IMR-90 (cell line): ENCODE measurements at places on chromosomes 1 and 21.
A peak's percentile ranks its signal among the peaks of the same experiment; 100 is the strongest.

DNA sequence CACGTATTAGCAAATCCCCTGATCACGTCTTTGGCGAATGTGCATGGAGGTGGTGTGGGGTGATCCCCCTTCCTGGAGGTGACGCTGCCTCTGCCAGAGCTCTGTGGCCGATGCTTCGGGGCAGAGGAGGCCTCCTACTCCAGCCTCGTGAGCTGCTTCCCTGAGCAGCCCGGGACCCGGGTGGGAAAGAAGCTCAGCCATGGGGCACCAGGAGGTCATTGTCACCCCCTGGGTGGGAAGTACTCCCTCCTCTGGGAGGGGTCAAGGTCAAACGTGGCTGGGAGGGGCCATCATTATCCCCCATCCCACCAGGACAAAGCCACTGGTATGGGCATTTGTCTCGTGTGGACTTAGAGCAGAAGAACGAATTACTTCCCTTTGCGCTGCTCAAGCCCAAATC is 40.7 kb downstream of the KCNAB2 start:
- peaks cover 28% of the 10 kb centered on the region for H3K27me3 ChIP-seq
- DNase-seq = no peak
- no peak overlapping the region for H3K27ac ChIP-seq
- no peaks in the 10 kb centered on the region for H3K36me3 ChIP-seq
- no peaks in the 10 kb centered on the region for H3K4me1 ChIP-seq

DNA sequence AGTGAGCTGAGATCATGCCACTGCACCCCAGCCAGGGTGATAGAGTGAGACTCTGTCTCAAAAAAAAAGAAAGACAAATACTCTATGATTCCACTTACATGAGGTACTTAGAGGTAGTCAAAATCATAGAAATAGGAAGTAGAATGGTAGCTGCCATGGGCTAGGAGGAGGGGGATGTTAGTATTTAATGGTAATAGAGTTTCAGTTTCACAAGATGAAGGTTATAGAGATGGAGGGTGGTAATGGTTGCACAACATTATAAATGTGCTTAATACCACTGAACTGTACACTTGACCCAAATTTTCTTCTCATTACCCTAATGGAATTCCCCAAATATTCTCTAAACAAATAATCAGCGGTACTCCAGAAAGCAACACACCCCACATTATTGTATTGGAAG is 12.8 kb downstream of the EIF2B3 start:
- H3K4me1 ChIP-seq = no peaks in the 10 kb centered on the region
- no peaks in the 10 kb centered on the region for H3K27me3 ChIP-seq
- DNase-seq = no peak
- H3K27ac ChIP-seq = no peak overlapping the region
- H3K36me3 ChIP-seq = peaks cover 19% of the 10 kb centered on the region
- no peak overlapping the region for H3K4me3 ChIP-seq

GRCh38 chr1:32918179-32918578 is 17.0 kb upstream of the TMEM54 start:
- H3K4me1 ChIP-seq = 0 out of 2 replicates have a peak, but pooled peaks cover 1% of the 10 kb centered on the region
- no peak for DNase-seq
- H3K27me3 ChIP-seq = no peaks in the 10 kb centered on the region
- H3K4me3 ChIP-seq = no peak overlapping the region
- H3K27ac ChIP-seq = no peak overlapping the region

- H3K27ac ChIP-seq = no peak overlapping the region
- no peaks in the 10 kb centered on the region for H3K27me3 ChIP-seq
- H3K4me1 ChIP-seq = no peaks in the 10 kb centered on the region
Measured at GRCh38 chr1:63042278-63042677, 258.3 kb downstream of the ATG4C start.

- no peaks in the 10 kb centered on the region; the same call in 1 of the 2 replicates for H3K36me3 ChIP-seq
- H3K27ac ChIP-seq = peak overlapping the region; percentile 96; the same call in 1 of the 2 replicates
- H3K4me1 ChIP-seq = peaks cover 13% of the 10 kb centered on the region
- peak; percentile 16 for DNase-seq
Measured at GRCh38 chr1:159008744-159009188, 941 bp upstream of the IFI16 start.

GRCh38 chr1:167200749-167201148 is 19.9 kb upstream of the POU2F1 start:
- H3K36me3 ChIP-seq = no peaks in the 10 kb centered on the region
- no peak overlapping the region for H3K27ac ChIP-seq
- DNase-seq = no peak
- no peaks in the 10 kb centered on the region for H3K27me3 ChIP-seq
- H3K4me1 ChIP-seq = no peaks in the 10 kb centered on the region

DNA sequence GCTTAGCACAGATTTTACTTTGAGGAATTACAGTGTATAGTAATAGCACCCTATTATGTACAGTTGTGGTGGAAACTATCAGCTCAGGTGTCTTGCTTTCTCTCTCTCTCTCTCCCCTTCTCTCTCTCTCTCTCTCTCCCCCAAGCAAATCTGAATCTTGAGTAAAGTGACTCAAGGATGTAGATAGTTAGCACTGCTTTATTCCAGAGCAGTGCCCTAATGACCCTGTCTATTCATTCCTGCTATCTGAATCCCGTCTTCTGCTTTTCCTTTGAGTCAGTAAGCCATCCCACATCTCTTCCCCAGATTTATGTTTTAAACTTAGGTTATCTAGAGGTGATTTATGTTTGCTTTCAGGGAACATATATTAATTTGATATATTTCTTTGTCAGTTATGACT is 5.2 kb upstream of the HPCAL4 start:
- no peak for DNase-seq
- H3K4me1 ChIP-seq = peaks cover 2% of the 10 kb centered on the region; the same call in 1 of the 2 replicates
- H3K36me3 ChIP-seq = no peaks in the 10 kb centered on the region
- H3K27ac ChIP-seq = no peak overlapping the region
- no peak overlapping the region for H3K4me3 ChIP-seq
- peaks cover 80% of the 10 kb centered on the region for H3K27me3 ChIP-seq

DNA sequence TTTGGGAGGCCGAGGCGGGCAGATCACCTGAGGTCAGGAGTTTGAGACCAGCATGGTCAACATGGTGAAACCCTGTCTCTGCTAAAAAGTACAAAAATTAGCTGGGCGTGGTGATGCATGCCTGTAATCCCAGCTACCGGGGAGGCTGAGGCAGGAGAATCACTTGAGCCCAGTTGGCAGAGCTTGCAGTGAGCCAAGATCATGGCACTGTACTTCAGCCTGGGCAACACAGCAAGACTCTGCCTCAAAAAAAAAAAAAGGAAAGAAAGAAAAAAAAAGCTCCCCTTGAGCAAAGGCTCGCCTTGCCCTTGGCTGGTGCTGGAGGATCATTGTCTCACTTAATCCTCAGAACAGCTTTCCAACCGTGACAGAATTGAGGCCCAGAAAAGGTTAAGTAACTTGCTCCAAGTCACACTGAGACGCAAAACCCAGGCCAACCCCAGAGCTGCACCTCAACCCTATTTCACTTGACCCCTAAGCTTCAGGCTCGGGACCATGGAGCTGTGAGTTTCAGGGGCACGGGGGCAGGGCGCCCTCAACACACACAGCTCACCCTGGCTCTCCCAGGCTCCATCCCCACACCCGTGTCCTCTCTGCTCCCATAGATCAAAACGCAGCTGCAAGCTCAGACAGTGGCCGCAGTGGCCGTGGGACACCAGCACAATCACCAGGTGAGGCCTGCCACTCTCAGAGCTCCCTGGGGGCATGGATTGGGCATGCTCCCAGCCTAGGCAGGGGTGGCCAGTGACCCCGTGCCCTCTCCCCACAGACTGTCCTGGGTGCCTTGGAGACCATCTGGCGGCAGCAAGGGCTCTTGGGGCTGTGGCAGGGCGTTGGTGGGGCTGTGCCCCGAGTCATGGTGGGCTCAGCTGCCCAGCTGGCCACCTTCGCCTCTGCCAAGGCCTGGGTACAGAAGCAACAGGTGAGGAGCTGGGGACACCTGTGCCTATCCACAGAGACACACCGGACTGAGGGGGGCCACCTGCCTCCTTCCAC is 1.6 kb downstream of the SLC25A34 start:
- H3K27me3 ChIP-seq = no peaks in the 10 kb centered on the region
- H3K27ac ChIP-seq = no peak overlapping the region
- no peaks in the 10 kb centered on the region for H3K4me1 ChIP-seq

DNA sequence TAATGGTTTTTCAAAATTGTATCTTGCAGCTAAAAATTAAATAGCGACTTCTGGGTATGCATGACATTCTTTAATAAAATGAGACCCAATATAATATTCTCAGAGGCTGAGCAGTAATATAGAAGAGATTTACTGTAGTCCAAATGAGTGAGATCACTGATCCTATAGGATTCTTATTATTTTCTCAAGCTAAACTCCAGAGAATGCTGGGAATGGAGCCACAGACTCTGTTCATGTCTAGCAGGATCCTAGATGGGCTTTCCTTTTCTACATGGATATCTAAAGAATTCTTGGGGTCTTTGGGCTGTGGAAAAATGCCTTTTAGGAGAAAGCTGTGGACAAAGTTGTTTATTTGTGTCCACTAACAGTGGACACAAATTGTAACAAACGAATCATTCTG is 150.7 kb upstream of the ZNF644 start:
- H3K27me3 ChIP-seq = no peaks in the 10 kb centered on the region; the same call in 1 of the 2 replicates
- no peaks in the 10 kb centered on the region for H3K4me1 ChIP-seq
- H3K36me3 ChIP-seq = no peaks in the 10 kb centered on the region
- no peak overlapping the region for H3K27ac ChIP-seq
- H3K4me3 ChIP-seq = no peak overlapping the region
- DNase-seq = no peak

DNA sequence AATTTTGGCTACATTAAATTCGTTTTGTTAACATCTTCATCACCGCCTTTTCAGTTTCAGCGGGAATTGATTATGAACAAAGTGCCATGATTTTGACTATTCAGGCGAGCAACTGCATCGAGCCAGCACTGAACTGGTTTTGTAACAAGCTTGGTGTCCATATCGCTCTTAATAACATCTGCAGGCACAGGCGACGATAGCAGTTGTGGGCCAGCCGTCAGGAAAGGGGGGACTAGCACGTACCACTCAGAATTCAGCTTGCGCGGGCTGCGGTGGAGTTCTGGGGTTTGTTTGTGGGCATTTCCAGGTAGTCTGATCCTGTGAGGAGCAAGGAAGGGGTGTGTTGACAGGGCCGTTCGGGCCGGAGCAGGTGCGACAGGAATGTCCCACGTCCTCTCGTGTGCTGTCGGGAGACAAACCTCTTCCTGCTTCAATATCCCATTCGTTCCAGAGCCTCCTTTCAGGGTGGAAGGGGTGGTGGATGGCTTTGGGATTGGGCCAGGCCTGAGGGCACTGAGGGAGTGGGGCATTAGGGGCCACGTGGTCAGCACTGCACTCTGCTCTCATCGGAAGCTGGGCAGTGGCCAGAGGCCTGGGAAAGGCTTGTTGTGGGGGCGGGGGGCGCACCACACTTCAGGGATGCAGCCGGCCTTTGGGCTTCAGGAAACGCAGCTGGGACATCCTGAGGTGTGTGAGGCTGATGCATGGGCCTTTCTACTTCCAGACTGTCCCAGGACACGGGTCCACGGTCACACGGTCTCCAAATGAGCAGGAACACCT is 39.1 kb downstream of the SKI start:
- H3K36me3 ChIP-seq = no peaks in the 10 kb centered on the region
- H3K27me3 ChIP-seq = no peaks in the 10 kb centered on the region
- peaks cover 24% of the 10 kb centered on the region for H3K4me1 ChIP-seq
- no peak for DNase-seq
- H3K27ac ChIP-seq = no peak overlapping the region

- H3K27me3 ChIP-seq = no peaks in the 10 kb centered on the region
- H3K4me1 ChIP-seq = peaks cover 2% of the 10 kb centered on the region; the same call in 1 of the 2 replicates
- no peaks in the 10 kb centered on the region for H3K36me3 ChIP-seq
- H3K4me3 ChIP-seq = no peak overlapping the region
- DNase-seq = peak; percentile 21
- no peak overlapping the region for H3K27ac ChIP-seq
Measured at GRCh38 chr1:200258447-200259375, 151.1 kb downstream of the ZNF281 start.

DNA sequence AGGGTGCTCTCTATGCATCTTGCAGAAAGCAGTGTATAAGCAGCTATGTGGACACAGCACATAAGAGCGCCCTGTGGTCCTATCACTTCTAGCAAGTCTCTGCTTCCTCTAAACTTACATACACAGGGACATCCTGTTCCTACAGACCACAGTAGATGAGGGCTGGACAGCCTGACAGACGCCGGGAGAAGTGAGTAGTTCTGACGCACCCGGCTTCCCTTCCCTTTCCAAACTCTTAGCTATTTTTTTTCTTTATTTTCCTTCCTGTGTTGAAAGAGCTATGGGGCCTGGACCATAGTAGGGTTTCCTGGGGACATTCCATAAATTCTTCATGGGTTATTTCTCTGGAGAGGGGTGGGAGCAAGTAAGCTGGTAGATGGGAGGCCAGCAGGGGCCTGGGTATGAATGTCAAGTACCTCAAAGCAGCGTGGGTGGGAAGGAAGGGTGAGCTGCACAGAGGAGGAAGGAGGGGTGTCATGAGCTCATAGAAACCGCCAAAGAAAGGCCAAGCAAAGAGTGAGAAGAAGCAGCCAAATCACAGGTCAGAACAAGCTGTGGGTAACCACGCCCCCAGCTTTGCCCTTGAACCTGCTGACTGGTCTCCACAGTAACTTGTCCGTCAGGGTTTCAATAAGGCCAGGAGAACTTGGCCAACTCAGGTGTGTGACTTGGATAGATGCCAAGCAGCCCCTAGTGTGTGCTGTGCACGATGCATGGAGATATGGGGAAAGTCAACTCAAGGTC is 36.6 kb downstream of the PLXNA2 start:
- DNase-seq = peak; percentile 94
- H3K36me3 ChIP-seq = no peaks in the 10 kb centered on the region
- peak overlapping the region; percentile 66 for H3K27ac ChIP-seq
- H3K4me1 ChIP-seq = peaks cover 28% of the 10 kb centered on the region
- no peaks in the 10 kb centered on the region for H3K27me3 ChIP-seq

DNA sequence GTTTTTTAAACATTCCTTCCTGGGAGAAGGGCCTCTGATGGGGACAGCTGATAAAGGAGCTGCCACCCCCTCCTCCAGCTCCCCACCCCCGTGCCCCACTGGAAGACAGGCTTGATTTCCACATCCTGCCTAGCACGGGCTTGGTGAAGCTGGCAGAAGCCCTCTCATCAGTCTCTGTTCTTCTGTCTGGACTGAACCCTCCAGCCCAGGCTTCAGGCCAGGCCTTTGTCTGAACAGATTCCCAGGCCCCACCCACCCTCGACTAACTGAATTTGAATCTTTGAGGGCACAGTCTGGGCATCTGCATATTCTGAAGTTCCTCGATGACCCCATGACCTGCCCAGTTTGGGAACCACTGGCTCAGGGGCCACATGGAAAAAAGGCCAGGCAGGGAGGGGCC is 75.3 kb downstream of the CD58 start:
- H3K36me3 ChIP-seq = no peaks in the 10 kb centered on the region
- H3K27ac ChIP-seq = no peak overlapping the region
- no peaks in the 10 kb centered on the region for H3K27me3 ChIP-seq
- DNase-seq = no peak
- H3K4me1 ChIP-seq = peaks cover 15% of the 10 kb centered on the region
